ENCODE measurements at places on chromosomes 12 and 14. TPM values are rescaled to one million over a fixed set of nuclear protein-coding genes. Genes with fewer than 3 reads are reported as not detected.

The TRPV4 gene
- 3.7 TPM for total RNA-seq

The OR4E1 gene
- total RNA-seq, result not detected

The SPTB gene
- total RNA-seq, result 9.0 TPM

The HOXC11 gene
- 0.47 TPM for total RNA-seq

The HNF1A gene
- total RNA-seq, result not detected

The AQP5 gene
- not detected for total RNA-seq

The SPX gene
- not detected for total RNA-seq

All from mesothelial cell of epicardium (in vitro differentiated cells).